ENCODE measurements at places on chromosomes 6 and 20.

DNA sequence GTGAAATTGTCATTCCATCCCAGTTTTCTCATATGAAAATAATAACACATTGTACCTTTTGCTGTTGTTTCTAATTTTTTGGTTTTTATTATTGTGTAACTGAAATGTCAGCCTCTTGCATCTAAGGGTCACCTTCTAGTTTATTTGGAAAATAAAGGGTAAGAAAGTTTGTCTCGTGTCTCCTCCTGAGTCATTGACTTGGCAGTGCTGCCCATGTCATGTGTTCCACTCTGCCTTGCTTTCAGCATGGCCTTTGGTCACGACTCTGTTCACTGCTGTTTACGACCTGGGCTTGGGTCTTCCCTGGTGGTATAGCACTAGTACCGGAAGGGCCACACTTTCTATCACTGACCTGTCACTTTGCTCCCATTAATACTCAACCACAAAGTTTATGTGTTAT, 171.4 kb upstream of the RSPO3 start:
- no peak overlapping the region for H3K4me3 ChIP-seq
- H3K4me1 ChIP-seq, result no peaks in the 10 kb centered on the region
- no peaks in the 10 kb centered on the region for H3K36me3 ChIP-seq

GRCh38 chr6:3522561-3523260, 65.9 kb upstream of the SLC22A23 start:
- no peak overlapping the region for H3K4me3 ChIP-seq
- no peak for DNase-seq

DNA sequence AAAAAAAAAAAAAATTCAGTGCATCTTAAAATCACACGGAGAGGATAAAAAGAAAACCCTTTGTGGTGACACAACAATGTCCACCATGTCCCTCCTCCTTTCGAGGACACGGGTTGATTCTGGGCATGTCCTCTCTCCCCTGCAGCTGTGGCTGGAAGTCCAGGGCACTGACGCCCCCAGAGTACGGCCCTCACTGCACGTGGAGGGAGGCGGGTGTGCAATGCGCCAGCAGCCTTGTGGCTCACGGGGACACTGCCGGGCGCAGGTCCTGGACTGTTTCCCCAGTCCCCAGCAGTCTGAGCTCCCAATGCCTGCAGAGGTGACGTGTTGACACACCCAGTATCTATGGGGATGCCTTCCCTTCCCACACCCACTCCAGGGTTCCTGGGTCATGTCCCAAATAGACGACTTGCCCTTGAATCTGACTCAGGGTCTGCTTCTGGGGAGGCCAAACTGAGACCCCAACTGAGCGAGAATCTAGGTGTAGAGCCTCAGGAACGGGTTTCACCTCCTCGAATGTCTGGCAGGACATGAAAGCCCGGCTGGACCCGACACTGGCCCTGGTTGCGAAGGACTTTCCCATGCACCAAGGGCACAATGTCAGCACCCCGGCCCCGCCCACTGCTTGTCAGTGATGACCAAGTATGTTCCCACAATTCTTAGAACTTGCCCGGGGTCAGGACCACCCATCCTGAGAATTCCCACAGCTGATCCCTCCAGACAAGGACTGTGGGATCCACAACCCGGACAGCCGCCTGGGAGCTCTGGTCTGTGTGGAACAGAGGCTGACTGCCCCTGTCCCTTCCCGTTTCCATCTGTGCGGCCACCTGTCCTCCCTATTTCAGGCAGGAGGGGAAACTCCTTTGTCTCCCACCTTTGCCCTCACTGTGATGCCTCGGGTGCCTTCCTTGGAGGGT, 425.1 kb upstream of the SULF2 start:
- no peak overlapping the region for H3K27ac ChIP-seq
- no peak overlapping the region for H3K4me3 ChIP-seq
- DNase-seq, result no peak
- no peaks in the 10 kb centered on the region for H3K4me1 ChIP-seq
- H3K36me3 ChIP-seq, result no peaks in the 10 kb centered on the region
- H3K27me3 ChIP-seq, result no peaks in the 10 kb centered on the region

DNA sequence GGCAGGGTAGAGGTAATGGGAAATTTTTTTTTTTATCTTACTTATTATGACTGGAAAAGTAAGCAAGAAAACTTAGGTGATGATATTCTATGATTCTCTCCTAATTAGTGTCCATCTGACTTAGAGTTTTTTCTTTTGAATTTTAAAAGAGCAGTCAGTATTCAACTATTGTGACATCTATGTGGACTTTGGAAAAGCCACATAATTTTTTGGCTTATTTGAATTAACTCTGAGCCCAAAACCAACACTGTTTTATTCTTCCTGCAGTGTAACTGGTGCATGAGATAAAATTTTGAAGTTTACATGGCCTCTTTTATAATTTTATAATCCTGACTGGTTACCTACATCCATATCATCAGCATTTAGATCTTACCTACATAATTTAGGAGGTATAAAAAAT, 619.7 kb downstream of the EPM2A start:
- no peaks in the 10 kb centered on the region for H3K27me3 ChIP-seq
- no peak overlapping the region for H3K27ac ChIP-seq
- no peak for DNase-seq

GRCh38 chr6:106442395-106442794, 81.9 kb downstream of the CRYBG1 start:
- H3K4me1 ChIP-seq, result no peaks in the 10 kb centered on the region
- no peaks in the 10 kb centered on the region for H3K36me3 ChIP-seq
- no peak overlapping the region for H3K4me3 ChIP-seq
- peaks cover 3% of the 10 kb centered on the region for H3K27me3 ChIP-seq

GRCh38 chr20:50229156-50229607, 38.6 kb downstream of the CEBPB start:
- DNase-seq, result no peak
- H3K27me3 ChIP-seq, result no peaks in the 10 kb centered on the region
- no peak overlapping the region for H3K4me3 ChIP-seq
- H3K36me3 ChIP-seq, result no peaks in the 10 kb centered on the region
- H3K27ac ChIP-seq, result no peak overlapping the region
- no peaks in the 10 kb centered on the region for H3K4me1 ChIP-seq

Measured in CD8-positive, alpha-beta memory T cell (primary cell).